ENCODE measurements at places on chromosomes 1 and 21. TPM values are rescaled to one million over a fixed set of nuclear protein-coding genes. Genes with fewer than 3 reads are reported as not detected.

DNA sequence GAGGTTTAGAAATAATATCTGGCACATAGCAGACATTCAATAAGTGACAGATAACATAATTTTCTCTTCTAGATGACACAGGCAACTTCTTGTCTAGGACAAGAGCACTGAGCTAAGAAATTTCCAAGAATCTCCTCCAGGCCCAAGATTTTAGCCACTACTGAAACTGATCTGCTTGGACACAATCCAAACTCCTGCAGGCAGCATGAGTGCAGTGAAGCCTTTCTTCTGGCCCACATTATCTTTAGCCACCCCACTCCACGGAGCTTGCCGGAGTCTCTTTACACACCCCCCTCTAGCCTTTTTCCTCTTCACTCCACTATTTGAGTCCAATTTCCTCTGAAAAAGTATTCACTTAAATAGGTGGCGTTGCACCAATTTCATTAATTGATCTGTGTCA lies 142.9 kb upstream of the DUSP10 start:
- no peak for DNase-seq

- peak; percentile 49 for DNase-seq
Observed at GRCh38 chr21:35072960-35073359, 23.9 kb upstream of the RUNX1 start.

GRCh38 chr1:205929496-205930194 lies 13.6 kb downstream of the SLC26A9 start:
- DNase-seq, result no peak

- no peak for DNase-seq
Observed at GRCh38 chr21:36105327-36105842, 29.5 kb upstream of the CBR3 start.

- no peak for DNase-seq
Observed at GRCh38 chr1:78603206-78603605, 17.0 kb upstream of the IFI44L start.

DNA sequence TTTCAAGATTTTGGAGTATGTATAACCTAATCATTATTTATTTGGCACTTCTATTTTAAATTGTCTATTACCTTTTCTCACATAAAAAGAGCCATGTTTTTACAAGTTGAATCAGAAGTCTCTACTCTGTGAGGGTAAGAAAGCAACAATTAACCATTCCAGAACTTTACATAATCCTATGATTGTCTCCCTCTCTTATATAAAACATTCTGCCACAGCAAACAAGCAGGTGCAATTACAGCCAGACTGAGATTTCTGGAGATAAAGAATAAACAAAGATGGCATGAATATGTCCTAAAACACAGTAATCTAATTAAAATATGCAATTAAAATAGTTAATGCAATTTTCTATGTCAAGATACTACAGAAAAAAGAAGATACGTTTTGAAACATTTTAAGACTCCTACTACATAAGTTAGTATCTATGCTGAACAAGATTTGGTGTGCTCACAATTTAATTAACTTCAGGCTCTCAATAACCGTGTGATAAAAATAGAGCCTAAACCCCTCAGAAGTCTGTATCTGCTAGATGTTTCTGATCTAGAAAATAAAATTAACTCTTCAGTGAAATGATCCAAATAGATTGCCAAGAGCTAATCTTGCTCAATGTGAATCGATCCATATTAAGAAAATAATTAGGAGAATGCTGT lies 13.7 kb upstream of the TMPRSS15 start:
- no peak for DNase-seq

DNA sequence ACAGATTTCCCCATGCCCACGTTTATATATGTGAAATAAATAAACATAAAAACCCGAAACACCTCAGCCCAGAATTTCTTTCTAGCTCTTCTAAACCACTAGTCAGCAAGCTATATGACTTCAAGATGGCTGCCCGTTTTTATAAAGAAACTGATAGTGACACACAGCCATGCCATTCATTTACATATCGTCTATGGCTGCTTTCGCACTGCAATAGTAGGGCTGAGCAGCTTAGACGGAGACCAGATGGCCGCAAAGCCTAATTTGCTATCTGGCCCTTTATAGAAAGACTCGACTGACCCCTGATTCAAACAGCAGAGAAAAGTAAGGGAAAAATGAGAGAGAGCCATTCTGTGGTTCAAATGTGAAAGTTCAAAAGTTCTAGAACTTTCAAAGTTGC lies 45.7 kb upstream of the FMN2 start:
- DNase-seq, result no peak

DNA sequence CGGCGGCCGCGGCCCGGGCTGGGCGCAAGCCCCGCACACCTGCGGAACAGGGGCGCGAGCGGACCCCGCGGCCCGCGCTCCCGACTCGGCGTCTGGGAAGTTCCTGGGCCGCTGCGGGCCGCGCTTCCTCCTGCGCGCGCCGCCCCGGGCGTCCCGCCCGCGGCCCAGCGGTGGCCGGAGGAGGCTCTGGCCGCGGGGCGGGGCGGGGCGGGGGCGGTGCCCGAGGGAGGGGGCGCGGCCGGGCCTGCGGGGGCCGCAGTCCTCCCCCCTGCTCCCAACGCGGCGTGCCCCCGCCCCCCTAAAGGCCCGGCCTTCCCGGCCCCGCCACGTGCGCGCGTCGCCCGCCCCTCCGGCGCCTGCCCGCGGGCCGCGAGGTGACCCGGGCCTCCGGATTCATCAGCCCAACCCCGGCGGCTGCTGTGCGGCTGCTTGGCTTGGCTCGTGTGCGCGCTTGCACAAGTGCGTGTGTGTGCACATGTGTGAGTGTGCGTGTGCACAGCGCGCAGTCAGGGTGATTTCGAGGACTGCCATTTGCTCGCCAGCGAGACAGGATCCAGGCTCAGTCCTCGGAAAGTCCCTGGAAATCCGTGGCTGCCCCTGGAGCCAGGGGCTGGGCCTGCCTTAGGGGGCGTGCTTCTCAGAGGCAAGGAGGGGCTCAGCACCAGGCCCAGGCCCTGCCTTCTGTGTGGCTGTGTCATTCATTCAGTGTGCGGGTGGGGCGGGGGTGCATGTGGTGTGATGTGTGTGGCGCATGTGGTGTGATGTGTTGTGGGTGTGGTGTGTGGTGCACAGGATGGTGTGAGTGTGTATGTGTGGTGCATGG lies at the start of gene C2CD2:
Gene C2CD2 (minus strand): TSS at position 188 of the 823 bp plus-strand sequence. CDS start 370 bp downstream, outside the sequence.
- peak; percentile 85 for DNase-seq

DNA sequence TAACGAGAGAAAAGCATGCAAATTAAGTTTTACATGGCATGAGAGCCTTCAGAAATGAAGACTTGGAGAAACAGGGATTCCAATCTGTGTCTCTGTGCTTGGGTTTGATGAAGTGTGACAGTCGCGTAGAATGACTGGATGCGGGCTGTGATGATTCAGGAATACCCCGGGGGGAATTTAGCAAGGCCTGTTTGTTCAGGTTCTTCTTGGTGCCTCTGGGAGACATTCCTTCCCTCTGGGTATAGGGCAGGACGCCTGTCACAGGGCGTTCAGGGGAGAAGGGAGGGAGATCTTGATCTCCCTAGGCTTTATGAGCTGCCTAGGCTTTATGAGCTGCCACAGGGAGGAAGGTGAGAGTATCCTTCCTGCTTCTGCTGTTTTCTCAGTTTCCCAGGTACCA lies 36.6 kb downstream of the DOP1B start:
- DNase-seq, result no peak

GRCh38 chr1:27603681-27604578 lies at the start of gene AHDC1:
Gene AHDC1 (minus strand): TSS chr1:27604144. CDS start chr1:27552115, 52,029 bp downstream.
- DNase-seq, result peak; percentile 96

- DNase-seq, result no peak
Observed at GRCh38 chr1:204853436-204853835, 17.2 kb upstream of the NFASC start.

The CHODL gene
- 0.20 TPM for total RNA-seq

The S100A3 gene
- total RNA-seq, result 0.79 TPM

The GBP6 gene
- not detected for total RNA-seq

The FNDC5 gene
- total RNA-seq, result 156 TPM

Data from left ventricle myocardium superior (tissue), 1 donor.